ENCODE measurements at places on chromosomes 7 and 10. TPM values are rescaled to one million over a fixed set of nuclear protein-coding genes. Genes with fewer than 3 reads are reported as not detected.

GRCh38 chr7:31767686-31768358 is 80.8 kb downstream of the PPP1R17 start:
- DNase-seq: no peak

DNA sequence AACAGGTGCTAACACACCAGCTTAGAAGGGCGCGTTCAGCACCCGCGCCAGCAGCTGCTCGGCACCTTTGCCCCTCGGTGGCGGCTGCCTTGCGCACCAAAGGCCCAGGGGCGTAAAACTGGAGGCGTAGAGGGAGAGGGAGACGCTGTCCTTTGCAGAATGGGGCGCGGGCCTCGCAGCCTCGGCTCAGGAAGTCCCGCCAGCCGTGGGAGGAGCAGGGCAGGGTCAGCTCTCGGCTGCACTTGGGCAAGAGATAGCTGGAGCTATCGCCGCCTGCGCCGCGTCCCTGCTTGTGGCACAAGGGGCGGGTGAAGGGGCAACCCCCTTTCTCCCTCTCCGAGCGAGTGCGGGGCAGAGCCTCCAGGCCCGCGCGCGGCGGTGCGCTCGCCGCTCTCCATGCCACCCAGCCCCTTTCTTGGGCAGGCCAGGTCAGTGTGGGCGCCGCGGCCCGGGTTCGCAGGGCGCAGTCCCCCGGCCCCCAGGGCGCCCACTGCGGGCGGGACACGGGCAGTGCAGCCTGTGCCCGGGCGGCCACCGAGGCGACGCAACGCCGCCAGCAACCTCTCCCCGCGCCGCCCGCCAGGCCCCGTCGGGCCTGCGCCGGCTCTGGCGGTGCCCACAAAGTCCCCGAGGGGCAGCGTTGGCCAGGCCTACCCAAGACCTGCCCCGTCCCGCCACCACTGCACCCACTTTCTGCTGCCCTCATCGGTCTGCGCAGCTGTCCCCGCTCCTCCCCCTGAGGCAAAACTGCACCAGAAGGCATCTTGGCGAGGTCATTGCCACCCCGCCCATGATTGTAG is 4.1 kb downstream of the NEUROD6 start:
- DNase-seq: peak; percentile 56

DNA sequence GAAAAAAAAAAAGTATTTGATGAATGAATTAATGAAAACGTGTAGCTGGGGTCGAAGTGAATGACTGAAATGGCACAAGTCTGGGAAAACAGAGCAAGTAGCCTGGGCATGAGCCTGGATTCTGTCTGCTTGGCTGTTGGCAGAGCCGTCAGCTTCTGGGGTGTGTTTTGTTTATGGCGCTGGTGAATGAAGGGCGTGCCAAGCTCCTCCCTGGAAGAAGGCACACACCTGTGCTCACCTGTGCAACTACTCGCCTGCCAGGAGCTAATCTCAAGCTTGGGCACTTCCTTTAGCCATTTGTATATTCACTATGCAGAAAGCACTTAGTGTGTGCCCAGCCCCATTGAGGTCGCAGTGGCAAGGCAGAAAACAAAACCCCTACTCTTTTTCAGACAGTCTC is 74.1 kb downstream of the GTF2IRD1 start:
- DNase-seq: peak; percentile 83

Gene TMEM176A
- 338 TPM for total RNA-seq

DNA sequence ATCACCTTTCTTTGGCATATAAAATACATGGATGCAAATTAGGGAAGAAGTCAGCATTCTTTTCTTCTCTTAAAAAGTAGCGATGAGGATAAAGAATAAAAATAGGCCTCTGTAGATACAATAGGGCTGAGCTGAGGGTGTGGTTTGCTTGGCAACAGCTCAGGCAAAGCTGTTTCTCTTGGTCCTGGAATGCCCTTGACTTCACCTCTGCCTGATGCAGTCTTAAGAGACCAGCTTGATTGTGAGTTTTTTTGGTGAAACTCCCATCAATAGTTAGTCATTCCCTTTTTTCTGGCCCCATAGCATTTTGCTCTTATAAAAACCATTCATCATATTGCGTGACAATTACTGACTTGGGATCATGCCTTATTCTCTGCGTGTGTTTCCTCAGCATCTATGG is 42.1 kb upstream of the MKLN1 start:
- no peak for DNase-seq

DNA sequence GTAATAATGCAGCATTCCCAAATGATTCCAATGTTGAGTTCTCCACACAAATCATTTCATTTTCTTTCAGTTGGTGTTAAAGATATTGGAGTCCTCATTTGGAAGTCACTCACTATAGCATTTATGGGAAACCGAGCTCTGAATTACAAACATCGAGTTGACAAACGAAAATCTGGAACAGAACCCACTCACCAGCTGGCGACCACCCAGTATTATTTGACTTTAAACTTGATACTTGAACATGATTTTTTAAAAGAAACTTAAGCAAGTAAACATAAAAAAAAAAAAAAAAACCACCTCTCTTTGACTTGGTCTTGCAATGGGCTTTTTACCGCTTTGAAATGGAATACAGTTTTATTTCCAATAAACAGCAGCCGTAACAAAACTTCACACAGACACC is 576.6 kb upstream of the C7orf33 start:
- DNase-seq: no peak

Gene IGF2BP3
- 1.1 TPM for total RNA-seq

DNA sequence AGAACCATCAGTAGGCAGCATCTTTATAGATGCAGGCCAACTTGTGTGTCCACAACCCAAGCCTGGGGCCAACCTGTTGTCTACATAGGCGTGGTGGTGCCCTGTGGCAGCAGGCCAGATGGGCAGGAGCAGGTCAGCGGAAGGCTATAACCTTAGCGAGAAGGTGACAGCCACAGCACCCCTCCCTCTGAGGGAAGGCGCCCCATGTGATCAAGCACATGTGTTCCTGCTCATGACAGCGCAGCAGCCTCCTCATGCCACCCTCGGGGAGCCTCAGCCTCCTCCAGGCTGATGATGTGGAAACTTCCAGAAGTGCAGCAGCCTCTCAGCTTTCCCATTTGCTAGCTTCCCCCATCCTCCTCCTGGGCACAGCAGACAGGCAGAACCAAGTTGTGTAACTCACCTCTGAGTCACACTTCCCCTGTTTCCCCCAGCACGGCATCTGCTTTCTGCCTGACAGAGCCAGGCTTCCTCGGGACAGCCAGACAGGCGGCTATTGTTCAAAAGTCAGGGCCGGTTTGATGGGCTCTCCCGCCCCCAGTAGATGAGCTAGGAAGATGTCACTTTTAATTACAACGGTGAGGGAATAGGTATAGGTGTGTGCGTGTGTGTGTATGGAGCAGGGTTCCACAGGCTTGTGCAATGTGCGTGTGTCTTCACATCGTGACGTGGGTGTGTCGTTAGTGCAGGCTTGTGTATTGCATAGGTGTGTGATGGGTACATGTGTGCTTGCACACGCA is 312.0 kb upstream of the ZMIZ1 start:
- no peak for DNase-seq

Gene LRRC72
- not detected for total RNA-seq

GRCh38 chr10:77604941-77605351 is 32.7 kb downstream of the KCNMA1 start:
- peak; percentile 60 for DNase-seq

Gene ZNF467
- total RNA-seq: 3.3 TPM

GRCh38 chr7:134724606-134725005 is 54.8 kb upstream of the CALD1 start:
- DNase-seq: no peak

Gene TFPI2
- total RNA-seq: 0.40 TPM

- DNase-seq: no peak
Measured at GRCh38 chr7:12889391-12889790, 202.0 kb downstream of the ARL4A start.

Gene ELFN1
- not detected for total RNA-seq

GRCh38 chr7:37118004-37118403 is 330.7 kb downstream of the ELMO1 start:
- DNase-seq: no peak

Gene EPDR1
- 21.7 TPM for total RNA-seq

GRCh38 chr7:31056775-31057346 is 4.8 kb downstream of the ADCYAP1R1 start:
- no peak for DNase-seq

Gene SMC3
- 33.9 TPM for total RNA-seq

Gene TRPV6
- 0.70 TPM for total RNA-seq

DNA sequence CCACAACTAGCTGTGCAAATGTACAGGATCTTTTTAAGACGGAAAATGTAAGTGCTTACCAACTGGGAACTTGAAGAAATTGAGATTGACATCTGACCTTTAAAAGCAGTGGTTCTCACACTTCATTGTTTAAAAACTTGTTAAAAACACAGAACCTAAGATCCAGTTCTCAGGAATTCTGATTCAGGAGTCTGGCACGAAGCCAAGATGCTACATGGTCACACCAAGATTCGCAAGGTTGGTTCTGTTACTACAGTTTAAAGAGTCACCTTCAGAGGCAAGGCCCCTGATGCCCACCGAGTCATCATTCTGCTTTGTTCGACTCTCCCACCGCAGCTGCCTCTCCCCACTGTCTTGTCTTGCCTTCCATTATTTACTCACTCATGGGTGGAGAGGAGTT is 113.3 kb downstream of the GLI3 start:
- DNase-seq: no peak

Gene GBX1
- total RNA-seq: not detected

GRCh38 chr10:129320340-129320739 is 146.7 kb upstream of the MGMT start:
- no peak for DNase-seq

Gene SLC29A4
- 4.8 TPM for total RNA-seq

GRCh38 chr10:6719561-6719960 is 139.5 kb upstream of the PRKCQ start:
- DNase-seq: no peak

DNA sequence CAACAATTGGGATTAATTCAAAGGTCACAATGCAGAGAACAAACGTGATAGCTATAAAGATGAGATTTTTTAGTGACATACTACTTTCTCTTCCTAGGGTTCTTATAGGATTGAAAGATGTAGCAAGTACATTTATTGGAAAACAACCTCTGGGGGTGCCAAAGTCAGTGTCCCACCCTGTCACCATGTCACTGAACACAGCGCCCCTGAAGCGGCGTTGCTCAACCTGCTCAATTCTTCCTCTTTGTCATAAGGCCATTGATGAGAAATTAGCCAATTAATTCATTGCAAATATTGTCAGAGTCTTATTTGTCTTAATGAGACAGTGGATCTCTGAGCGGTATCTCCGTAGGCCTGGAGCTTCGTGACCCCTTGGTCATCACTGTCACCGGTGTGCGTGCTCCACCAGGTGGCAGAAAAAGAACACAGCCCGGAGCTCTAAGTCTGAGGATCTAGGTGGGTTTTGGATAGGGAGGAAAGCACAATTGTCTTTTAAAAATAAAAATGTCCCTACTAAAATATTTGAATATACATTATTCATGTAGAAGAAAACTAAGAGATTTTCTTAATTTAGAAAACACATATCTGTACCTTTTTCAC is 362.6 kb downstream of the PAXIP1 start:
- no peak for DNase-seq

- no peak for DNase-seq
Measured at GRCh38 chr7:88628363-88629085, 131.0 kb upstream of the ZNF804B start.

DNA sequence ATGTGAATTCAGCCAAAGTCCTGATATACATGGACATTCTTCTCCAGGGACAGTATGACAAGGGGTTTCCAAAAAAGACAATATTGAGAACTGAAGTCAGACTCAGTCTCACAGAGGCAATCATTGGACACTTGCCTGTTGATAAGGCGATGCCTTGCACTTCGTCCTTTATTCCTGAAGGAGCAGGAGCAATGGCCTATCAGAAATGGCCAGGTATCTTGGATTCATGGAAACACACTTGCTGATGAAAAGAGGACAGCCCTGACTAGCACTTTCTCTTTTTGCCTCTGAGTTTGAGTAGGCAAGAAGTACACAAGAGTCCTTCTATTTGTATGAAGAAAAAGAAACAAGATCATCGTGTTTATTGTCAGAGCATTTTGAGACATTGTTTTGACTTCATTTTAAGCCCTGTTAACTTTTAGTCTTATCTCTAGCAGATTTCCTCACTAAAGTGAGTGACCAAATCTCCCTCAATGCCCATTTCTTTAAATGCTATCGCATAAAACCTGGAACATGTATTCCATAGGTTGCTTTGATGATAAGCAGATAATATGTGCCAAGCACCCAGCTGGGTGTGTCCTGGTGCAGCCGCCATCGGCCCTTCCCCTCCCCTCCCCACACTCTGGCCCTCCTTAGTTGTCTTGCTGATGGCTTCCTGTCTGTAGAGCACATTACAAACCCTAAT is 26.6 kb downstream of the ST8SIA6 start:
- DNase-seq: no peak

Gene MGMT
- total RNA-seq: 31.3 TPM

Gene KLHL7
- 19.7 TPM for total RNA-seq

All from Peyer's patch (tissue), 4 donors.